Spinal cord (tissue), 10 donors: ENCODE measurements at places on chromosomes 3 and 15. TPM values are rescaled to one million over a fixed set of nuclear protein-coding genes. Genes with fewer than 3 reads are reported as not detected.

DNA sequence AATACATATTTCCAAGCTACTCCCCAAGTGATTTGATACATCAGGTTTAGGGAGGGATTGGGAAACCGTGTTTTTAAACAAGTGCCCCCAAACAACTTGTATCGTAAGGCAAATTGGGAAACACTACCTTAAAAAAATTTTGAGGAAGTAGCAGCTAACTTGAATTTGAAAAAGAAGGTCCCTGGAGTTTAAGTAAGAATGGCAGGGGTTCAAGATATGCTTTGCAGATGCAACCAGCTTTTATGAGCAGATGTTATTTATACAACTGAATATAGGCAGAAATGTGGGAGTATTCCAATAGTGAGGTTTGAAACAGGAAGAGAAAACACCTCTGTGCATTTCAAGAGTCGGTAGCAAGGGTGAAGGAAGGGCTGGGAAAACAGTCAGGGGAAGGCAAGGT lies 139.6 kb downstream of the IL20RB start:
- no peak for DNase-seq

DNA sequence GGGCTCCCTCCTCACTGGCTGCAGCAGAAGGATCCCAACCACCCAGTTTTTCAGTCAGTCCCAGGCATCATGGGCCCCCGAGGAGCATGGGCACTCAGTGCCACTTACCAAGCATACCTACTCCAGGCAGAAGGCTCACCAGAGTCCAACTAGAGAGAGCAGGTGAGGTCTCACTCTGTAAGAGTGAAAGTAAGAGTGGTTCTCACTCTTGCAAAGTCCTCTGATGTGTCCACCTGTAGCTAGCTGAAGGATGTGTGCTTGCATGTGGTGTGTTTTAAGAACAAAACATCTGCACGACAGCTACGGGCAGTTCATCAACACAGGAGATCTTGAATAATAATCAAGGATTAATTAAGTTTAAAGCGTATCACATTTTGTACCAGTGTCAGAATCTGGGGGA lies 49.7 kb downstream of the CCK start:
- DNase-seq = no peak

GRCh38 chr3:144033240-144033589 lies 61.6 kb downstream of the DIPK2A start:
- DNase-seq = no peak

DNA sequence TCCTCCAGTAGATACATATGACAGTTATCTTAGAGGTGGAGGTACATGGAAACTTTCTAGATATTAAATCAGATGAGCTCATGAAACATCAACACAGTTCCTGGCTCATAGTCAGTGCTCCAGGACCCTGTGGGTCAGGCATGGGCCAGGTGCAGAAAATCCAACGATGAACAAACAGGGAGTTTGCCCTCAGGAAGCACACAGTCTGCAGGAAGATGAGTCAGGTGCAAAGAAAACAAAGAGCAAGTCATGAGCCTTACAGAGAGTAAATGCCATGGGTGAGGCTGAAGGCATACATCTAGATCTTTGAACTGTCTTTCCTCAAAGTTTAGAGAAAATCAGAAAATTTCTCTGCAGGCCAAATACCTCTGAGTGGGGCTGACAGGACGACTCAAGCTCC lies 184.2 kb upstream of the TPM1 start:
- DNase-seq = no peak

GRCh38 chr3:42438193-42438592 lies 27.8 kb upstream of the LYZL4 start:
- DNase-seq = peak; percentile 26

DNA sequence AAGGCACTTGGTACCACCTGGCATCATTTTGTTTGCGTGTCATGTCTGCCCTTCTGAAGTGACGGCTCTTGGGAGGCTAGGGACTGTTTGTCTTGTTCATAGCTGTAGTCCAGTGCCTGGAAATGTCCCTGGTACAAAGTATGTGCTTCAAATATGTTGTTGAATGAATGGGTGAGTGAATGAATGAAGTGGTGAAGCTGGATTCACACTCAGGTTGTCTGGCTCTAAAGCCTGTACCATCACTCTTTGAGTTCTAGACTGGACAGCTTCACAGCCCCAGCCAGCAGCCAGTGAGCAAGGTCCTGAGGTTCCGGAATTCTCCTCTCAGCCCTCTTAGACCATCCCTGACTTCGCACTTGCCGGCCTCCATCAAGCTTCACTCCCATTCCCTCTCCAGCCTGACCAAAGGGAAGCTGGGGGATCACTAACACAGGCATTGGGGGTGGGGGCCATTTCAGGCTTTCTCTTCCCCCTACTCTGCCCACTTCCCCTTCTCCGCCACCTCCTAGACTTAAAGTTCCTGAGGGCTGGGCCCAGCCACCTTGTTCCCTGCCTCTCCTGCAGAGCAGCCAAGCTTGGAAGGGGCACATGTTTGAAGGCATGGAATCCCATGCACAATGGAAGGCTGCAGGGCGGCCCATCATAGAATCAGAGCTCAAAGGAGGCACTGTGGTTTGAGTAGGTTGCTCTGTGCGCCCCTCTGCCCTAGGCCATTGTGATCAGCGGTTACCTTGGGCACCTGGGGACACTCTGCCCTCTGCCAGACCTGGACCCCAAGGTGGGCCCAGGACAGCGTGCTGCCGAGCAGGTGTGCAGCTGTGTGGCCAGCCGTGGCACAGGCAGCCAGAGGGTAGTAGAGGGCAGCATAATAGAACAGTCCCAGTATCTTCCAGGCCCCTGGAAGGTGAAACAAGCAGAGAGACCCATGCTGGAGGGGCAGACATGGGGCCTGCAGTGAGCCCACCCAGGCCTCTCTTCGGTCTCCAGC lies 7.7 kb downstream of the STRA6 start:
- DNase-seq = no peak

- no peak for DNase-seq
Measured at GRCh38 chr3:170953229-170953628, 44.8 kb upstream of the EIF5A2 start.

The DPPA4 gene
- 10.1 TPM for total RNA-seq

The CHST13 gene
- not detected for total RNA-seq

DNA sequence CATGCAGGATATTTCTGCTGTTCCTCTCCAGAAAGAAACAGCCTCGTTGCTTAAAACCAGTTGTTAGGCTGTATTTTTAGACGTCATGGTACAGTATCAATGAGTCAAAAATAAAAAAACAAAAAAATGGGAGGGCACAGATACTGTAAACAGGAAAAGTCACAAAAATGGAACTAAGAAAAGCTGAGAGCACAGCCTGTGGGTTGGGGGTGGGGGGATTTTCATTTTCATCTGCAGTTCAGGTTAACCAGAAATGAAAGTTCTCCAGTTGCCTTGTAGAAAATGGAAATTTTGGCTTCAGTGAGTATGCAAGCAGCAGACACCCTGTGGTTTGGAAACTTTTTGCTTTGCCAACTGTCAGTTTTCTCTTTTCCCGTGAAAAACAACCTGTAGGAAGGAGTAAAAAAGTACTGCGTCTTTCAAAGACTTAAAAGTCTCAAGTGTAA lies 59.0 kb downstream of the FRMD4B start:
- no peak for DNase-seq

GRCh38 chr15:42911058-42911592 lies 9.5 kb downstream of the TTBK2 start:
- no peak for DNase-seq

- DNase-seq = no peak
Measured at GRCh38 chr15:27589260-27589659, 509.9 kb downstream of the OCA2 start.

GRCh38 chr3:193997228-193998122 lies 138.5 kb upstream of the HES1 start:
- DNase-seq = no peak

The TPRG1 gene
- total RNA-seq = 1.4 TPM

The ANKUB1 gene
- total RNA-seq = 1.8 TPM

The MINAR1 gene
- total RNA-seq = 40.6 TPM

DNA sequence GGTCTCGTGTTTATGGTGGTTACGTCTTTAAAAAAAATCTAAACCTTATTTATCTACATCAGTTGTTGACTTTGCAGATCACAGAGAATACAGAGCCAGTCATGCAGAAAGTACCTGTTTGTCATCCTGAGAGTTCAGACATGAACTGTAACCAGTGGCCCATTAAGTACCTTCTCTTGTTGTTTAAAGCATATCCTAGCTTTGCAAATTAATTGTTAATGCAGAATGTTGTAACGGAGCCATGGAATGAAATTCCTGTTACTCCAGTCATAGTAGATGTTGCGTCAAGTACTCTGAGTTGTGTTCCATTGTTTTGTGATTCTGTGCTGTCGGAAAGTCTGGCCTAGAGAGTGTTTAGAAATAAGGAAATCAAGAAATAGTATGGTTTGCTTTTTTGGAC lies 205.2 kb downstream of the RBMS3 start:
- no peak for DNase-seq

The IL5RA gene
- total RNA-seq = 9.4 TPM

- peak; percentile 44 for DNase-seq
Measured at GRCh38 chr3:123028233-123028828, 768 bp upstream of the SEMA5B start.

The AHSG gene
- total RNA-seq = 1.5 TPM

DNA sequence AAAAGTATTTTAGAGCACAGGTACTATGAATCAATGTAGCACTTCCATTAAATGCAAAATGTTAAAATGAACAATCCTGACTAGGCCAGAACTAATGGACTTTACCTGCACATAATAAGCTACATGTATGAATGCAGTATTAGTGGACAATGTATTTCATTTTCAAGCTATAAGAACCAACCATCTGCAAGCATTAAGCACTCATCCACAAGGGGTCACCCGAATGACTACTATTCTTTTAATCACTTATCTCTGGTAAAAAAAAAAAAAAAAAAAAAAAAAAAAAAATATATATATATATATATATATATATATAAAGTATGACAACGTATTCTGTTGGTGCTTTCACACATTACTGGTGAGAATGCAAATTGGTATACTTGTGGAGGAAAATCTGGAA lies 7.2 kb downstream of the HERC1 start:
- no peak for DNase-seq

The GPR27 gene
- 10.8 TPM for total RNA-seq

DNA sequence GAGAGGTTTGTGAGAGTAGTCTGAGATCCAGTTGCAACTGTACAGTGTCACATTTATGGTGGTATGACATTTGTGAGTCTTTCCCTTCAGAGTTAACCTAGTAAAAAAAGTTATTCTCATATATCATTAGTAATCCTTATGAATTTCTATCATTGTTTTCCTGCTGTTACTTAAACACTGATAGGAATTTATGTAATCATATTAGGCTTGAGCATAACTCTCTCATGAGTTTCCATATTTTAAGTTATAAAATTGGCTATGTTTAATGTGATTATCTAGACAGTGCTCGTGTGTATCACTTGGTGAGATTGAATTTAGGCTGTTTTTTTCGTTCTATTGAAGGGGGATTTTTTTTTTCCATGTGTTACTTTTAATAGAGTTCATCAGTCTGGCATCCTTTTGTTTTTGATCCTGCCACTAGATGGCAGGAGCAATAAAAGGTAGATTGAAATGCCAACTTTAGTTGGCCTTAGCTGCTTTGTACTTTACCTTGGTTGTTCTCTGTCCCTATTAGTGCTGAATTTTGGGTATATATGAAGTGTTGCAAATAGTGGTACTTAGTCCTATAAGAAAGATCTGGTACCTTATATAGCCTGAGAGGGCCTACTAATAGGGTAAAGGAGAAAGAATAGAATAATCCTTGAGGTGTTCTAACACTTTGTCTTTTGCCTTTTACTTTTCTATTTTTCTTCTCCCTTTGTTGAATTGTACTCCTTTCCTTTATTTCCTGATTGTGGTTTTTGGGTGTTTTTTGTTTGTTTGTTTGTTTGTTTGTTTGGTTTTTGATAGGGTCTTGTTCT lies 17.9 kb downstream of the STT3B start:
- DNase-seq = peak; percentile 53

DNA sequence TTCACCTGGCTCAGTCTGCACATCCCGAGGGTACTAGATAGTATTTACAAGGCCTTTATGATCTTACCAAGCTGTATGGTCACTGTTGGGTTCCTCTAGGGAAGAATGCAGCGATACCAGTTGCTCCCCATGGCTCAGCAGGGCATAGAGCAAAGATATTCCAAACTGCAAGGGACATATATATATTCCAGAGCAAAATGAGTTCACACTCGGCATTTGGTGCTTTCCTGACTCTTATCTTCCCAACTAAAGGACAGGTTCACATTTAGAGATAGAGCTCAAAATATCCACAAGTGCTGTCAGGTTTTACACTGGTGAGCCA lies 3.5 kb upstream of the SPG11 start:
- no peak for DNase-seq

DNA sequence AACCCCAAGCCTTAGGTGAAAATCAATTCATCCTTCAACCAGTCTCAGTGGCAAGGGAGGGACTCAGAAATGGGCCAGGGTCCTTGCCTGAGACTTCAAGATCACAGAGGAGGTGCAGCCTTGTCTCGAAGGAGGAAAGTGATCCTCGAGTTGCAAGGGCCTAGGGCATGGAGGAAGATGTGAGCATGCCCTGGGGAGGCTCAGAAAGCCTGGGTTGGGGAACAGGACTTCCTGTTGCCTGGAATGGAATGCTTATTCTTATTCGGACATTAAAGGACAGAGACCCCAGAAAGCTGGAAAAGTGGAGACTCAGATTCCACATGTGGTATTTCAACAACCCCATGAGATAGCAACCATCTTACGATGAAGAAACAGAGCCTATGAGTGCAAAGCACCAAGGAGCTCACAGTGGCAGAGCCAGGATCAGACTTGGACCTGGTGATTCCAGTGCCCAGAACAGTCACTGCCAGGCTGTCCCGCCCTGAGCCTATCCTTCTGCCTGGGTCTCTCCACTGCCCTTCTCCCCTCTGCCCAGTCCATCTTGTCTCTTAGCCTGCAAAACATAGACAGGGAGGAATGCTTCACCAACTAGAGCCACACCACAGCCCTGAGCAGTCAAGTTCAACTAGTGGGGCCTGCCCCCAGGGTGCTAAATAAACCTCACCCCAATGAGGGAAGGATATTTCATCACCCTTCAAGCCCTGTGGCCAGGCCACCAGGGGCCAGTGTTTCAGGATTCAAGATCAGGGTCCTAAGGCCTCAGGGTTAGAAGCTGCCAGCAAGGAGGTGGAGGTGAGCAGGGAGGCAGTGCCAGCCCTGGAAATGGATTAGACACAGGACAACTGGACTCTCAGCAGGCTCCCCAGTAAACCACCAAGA lies 21.9 kb downstream of the DAPK2 start:
- no peak for DNase-seq

The DPPA2 gene
- total RNA-seq = not detected

DNA sequence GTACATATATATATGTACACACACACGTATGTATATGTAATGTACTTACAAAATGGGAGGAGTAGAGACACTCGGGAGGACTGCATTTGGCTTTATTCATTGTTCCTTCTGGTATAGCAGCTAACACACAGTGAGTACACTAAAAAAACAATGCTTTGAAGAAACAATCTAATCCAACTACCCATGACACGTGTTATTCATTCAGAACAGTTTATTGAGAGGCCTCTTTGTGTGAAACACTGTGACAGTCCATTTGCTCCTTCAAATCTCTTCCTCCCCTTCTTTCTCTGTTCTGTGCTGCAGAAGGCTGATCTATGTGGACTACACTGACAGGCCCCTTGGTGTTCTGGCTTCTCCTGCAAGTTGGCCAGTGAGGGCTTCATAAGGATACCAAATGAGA lies 1075.9 kb upstream of the CFAP20DC start:
- DNase-seq = no peak
